ENCODE measurements at places on chromosomes 12 and 14.

GRCh38 chr14:23577004-23577681 lies 1.4 kb downstream of the JPH4 start:
- DNase-seq: peak; percentile 71

DNA sequence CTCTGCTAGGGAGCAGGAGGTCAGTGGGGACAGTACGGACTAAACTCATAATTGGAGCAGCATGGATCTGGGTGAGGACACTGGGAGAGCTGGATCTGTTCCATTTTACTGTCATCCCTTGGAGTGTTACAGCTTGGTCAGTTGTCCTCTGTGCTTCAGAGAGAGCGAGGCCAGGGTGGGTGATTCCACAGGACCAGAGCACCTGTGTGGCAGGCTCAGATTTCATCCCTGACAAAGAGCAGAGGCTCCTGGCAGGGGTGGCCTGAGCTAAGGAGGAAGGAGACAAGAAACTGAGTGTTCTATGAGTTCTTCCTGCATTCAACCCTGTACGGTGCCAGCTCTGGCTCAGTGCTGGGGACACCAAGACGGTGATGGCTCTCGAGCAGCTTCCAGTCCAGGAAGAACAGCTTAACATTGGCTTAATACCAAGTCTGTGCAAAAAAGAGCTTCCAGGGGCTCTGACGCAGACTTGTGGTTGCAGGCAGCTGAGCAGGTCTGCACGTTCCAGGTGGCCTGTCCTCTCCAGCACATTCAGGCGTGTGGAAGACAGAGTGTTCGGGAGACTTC lies 8.4 kb upstream of the PGF start:
- no peak for DNase-seq

GRCh38 chr12:98465950-98466602 lies 49.3 kb upstream of the TMPO start:
- DNase-seq: no peak

DNA sequence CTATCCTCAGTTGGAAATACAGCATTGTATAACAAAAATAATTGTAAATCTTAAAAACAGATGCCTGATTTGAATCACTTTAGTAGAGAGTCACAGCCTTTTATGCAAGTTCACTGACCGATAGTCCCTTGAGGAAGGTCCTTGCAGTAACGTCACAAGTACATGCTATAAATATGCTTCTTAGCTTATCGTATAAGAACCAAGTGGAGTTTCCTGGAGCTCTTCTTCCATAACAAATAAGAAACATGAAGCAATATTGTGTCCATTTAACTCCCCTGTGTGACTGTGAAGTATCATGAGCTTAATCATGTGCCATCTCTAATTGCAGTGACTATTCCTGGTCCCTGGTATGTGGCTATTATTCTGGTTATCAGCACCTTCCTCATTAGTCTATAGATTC lies 107.9 kb downstream of the SLC38A4 start:
- no peak for DNase-seq

GRCh38 chr14:50892255-50892654 lies 20.4 kb downstream of the ABHD12B start:
- DNase-seq: no peak

DNA sequence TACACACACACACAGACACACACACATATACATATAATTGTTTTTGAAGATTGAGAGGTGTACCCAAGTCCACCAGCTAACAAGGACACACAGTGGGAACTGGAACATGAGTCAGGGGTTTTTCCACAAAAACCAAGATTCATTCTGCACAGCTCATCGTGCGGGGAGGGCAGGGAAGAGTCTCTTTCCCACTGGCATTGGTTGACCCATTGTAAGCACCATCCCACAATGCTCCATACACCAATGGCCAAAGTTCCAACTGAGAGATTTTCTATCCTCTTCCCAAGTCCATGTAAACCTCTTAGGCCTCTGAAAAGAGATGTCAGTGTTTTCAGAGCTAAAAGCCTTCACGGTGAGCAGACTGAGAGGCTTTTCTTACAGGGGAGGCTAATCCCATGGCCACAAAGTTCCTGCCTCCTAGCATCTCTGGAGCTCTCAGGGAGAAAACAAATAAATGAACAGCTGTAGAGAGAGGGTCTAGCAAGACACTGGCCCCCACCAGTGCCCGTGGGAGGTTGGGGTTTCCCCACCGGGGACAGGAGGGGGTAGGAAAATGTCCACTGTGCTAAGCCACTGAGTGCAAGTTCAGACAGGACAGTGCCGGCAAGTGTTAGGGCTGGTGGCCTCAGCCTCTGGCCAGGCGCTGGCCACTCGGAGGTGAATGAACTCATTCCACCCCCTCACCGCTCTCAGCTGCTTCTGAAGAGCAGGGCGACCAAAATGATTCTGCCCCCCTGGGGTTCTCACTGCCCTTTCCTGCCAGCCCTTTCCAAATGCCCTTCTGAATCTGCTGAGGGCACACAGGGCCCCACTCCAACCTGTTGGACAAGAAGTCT lies 21.5 kb upstream of the TC2N start:
- DNase-seq: no peak

GRCh38 chr12:26226122-26226521 lies 30.7 kb downstream of the SSPN start:
- no peak for DNase-seq

GRCh38 chr14:81273521-81273920 lies 52.8 kb upstream of the GTF2A1 start:
- DNase-seq: no peak

DNA sequence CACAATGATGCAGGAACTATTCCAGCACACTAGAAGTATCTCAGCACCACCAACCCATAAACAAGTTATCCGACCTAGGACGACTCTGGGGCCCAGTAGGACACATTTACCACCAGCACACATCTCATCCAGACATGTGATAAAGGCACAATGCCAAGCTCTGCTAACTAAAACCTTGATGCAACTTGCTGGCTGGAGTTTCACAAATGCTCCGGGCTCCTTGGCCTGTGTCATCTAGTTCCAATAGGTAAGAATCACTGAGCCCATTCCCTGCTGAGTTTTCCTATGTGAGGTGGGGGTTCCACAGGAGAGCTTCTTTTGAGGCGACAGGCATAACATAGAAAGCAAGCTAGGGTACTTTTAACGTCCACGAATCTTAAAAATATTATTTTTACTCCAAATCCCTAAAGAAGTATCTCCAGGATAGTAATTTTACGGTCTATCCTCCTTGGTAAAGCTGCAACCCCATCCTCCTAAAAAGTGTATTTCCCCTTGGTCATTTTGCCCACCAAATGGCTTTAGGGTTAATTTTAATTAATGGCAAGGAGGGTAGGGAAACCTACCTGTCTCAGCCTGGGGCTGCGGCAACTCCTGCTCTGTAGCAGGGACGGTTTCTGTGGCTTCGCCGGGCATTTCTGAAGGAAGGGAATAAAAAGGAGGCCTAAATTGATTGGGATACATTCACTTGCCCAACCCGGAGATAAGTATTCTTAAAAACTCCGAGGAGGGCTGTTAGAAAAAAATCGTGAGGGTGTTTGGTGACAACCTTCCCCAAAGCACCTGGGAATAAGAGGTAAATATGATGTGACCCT lies 1.0 kb downstream of the NACA start:
- DNase-seq: peak; percentile 15

DNA sequence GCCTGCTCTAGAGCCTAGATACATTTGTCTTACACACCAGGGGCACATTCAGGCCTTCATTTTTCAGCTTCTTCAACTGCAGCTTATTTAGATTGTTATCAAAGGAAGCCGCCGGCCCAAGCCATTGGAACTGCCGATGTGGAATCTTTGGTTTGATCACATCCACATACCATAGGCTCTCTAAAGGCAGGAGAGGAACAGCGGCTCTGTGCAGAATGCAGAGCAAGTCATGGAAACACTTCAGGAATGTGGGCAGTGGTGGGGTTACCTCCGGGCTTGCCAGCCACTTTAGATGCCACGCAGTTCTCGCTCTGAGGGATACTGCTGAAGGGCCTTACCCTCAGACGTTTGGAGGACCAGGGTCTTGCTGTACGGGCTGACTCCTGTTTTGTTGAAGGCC lies 53.4 kb upstream of the PYGL start:
- no peak for DNase-seq

- no peak for DNase-seq
Observed at GRCh38 chr14:87705439-87705896, 287.5 kb downstream of the GALC start.

DNA sequence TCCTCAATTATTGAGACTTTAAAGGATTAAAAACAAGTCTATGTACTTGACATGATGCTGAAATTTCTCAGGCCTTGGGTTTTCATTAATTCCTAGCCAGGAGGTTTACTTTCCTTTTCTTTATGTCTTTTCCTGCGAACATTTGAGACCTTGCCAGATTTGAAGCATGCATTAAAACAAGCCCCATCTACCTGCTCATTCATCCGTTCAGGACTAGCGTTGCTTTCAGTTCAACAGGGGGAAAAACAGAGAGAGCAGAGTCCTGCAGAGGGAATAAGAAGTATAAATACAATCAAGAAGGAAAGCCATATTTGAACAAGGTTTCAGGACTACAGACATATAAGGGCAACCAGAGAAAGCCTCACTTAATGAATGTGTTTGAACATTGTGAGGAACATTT lies 542.4 kb downstream of the DIO2 start:
- DNase-seq: no peak

DNA sequence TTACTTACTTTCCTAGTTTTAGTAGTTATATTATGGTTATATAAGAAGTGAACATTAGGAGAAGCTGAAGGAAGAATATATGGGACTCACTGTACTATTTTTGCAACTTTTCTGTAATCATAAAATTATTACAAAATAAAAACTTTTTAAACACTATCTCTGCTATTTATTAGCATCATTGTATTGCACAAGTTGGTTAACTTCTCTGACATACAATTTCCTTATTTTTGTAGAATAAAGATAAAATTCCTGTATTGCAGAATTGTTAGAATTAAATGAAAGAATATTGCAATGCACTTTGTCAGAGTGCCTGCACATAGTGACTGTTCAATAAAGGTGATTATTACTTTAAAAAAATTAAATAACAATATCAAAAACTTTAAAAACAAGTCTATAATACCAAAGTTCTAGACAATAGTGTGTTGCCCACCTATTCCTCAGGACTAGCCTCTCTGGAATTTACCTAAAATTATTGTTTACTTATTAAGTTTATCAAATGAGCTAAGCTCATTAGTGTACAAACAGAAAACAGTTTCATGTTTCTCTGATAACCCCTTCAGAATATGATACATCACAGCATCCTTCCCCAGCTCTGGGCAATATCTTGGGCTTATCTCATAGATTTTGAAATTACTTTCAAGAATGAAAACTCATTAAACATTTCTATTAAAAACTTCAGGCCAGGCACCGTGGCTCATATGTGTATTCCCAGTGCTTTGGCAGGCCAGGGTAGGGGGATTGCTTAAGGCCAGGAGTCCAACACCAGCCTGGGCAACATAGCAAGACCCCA lies 77.4 kb upstream of the TMPO start:
- no peak for DNase-seq

- no peak for DNase-seq
Observed at GRCh38 chr14:100873096-100873482, 30.4 kb downstream of the RTL1 start.

DNA sequence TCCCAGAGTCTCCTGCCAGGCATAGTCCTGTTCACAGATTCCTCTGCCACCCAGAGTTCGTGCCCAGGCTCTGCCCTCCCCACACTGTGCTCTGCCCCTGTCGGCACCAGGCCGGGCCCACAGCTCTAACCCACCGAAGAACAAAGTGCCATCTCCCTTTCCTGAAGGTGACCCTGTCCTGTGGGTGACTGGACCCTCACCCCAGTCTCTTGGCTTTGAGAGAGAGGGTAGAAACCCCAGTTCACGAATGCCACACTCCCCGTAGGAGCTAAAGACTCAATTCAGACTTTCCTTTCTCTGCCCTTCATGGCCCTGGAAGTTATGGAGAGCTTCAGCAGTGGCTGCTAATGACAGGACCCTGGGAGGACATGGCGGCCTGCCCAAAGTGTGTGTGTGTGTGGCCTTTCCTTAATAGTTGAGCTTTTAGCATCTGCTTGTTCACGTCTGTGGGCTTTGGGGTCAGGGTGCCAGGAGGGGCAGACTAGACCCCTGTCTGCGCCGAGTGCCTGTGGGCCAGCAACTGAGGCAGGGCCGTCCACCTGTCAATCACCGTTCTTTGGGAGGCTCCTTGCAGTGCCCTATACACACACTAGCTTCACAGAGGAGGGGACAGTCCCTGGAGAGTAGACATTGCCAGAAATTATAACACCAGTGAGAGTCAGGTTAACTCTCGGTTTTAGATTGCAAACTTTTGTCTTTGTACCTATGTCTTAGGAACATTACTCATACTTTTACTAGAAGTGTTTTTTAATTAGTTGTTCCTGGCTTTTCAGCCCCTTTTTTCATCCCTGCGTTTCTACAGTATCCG lies 84.6 kb upstream of the DYNC1H1 start:
- no peak for DNase-seq

GRCh38 chr12:104480826-104481440 lies 24.2 kb downstream of the CHST11 start:
- no peak for DNase-seq

DNA sequence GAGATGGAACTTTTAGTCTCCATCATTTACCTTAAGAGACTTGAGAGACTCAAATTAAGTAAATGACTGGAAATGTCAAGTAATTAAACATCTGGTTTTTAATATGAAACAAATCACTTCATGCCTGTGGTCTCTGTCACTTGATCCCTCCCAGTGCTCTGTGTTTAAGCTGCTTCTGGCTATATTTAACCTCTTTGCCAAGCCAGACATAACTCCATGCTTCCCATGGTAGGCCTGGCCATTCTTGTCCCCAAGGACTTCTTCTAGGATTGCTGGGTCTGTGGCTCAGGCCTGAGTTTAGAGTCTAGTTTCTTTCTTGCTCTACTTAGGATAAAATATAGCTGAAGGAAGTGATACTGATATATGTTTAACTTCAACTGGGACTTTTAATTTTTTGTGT lies 1013.6 kb downstream of the FLRT2 start:
- DNase-seq: peak; percentile 47

DNA sequence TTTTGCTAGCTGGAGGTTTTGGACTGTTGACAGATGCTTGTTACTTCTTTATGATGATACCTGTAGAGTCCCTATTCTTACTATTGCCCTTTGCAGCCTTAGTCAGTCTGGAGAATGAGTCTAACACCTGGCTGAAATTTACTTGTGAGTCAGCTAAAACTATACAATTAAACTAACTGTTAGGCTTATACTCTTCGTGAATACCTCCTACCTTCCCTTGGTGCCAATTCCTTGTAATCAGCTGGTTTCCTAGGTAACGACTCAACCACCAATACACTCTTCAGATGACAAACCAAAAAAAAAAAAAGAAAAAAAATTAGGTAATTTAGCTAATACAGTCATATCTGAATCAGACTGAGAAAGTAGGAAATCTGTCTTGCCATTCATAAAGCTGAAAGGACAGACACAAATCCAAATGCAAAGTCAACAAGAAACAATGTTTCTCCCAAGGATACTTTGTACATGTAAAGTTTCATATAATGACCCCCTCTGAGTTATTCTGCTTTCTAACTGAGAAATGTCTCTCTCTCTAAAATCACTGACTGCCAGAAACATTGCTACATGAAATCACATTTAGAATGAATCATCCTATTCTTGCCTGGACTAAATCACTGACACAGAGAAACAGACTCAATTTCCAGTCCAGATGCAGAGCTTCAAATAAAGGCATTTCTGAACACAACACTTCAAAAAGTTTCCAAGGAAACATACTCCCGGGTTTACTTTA lies 56.5 kb upstream of the CDKL1 start:
- no peak for DNase-seq

GRCh38 chr14:57833323-57833722 lies 32.6 kb downstream of the SLC35F4 start:
- no peak for DNase-seq
